ENCODE measurements at places on chromosomes 5 and 9.

- DNase-seq, result no peak
These were observed at the start of gene VCAN for GRCh38 chr5:83471405-83472212. Gene VCAN, plus strand, starts transcription at chr5:83471744. Its CDS starts 11,775 bp downstream, at chr5:83483519.

GRCh38 chr5:149397530-149397929 lies 18.4 kb upstream of the IL17B start:
- DNase-seq, result no peak

- DNase-seq, result no peak
These were observed 30.1 kb downstream of the CHD1 start for GRCh38 chr5:98898743-98899142.

- DNase-seq, result no peak
These were observed 6.3 kb upstream of the TAF11L3 start for GRCh38 chr5:17511775-17512325.

GRCh38 chr5:32475334-32476097 lies 31.0 kb upstream of the ZFR start:
- no peak for DNase-seq

GRCh38 chr5:98767581-98767980 lies 5.9 kb upstream of the RGMB start:
- no peak for DNase-seq

GRCh38 chr9:125948887-125949596 lies 201.9 kb downstream of the PBX3 start:
- DNase-seq, result no peak

GRCh38 chr5:174044466-174045254 lies 846 bp upstream of the NSG2 start:
- no peak for DNase-seq

- DNase-seq, result no peak
These were observed 41.4 kb downstream of the CDC42SE2 start for GRCh38 chr5:131305138-131305689.

DNA sequence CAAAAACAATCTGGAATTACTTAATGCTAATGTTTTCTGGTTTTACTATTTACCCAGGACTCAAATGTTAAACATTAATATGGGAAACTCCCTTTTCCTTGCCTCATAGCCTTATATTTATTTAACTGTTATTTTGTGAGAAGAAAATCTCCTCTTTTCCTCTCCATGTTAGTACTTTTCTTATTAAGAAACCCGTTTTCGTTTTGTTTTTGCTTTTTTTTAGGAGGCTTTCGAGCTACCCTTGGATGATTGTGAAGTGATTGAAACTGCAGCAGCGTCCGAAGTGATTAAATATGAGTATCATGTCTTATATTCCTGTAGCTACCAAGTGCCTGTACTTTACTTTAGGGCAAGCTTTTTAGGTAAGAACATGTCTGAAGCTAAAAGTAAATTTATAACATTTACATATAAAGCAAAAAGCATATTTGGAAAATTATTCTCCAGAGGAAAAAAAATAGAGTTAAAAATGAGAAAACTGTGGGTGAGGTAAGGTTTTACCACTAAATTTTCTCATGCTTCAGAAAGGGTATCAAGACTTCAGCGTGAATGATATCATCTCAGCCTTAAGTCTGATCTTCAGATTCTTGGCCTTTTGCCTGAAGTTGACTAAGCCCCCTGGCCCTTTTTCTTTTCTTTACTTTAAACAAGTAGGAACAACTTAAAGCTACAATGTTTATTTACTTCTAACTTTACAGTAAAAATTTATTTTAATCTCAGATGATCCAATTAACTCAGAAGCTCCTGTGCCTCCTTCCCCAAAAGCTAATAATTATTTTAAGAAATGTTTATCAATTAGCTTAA lies 113.8 kb downstream of the RPS23 start:
- no peak for DNase-seq

DNA sequence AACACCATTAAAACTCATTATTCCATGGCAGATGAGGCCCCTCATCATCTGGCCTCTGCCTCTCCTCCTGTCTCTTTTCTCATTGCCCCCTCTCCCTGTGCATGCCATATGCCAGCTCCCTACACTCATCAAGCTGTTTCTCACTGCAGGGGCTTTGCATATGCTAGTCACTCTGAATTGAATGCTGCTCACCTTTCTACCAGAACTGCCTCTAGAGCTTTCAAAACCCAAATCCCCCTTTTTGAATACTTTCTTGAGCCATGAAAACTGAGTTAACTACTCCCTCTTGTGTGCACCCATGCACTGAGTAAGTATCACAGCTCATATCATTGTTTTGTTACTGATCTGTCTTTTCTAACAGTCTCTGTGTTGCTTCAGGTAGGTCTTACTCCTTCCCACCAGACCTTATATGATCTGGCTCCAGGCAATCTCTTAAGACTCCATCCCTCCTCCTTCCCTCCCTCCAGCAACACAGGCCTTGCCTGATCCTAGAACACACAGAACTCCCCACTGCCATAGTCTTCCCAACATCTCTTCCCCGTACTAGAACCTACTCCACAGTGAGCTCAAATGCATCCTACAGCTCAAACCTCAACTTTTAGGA lies 60.5 kb downstream of the ASTN2 start:
- no peak for DNase-seq

DNA sequence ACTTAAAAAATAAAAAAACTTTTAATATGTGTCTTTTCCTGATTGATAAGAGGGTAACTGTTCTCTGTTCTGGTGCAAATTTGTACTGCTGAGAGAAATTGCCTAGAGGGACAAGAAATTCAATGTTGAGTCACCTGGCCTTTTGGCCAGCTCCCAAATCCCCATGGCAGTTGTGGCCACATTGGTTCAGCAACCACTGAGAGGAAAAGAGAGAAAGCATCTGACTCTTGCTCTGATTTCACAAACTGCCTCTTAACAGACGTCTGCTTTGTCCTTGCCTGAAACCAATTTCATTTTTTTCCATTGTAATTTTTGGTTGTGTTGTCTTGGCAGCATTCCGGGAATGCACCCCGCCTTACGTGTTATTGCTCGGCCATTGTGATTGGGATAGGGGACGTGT lies 42.4 kb downstream of the NTRK2 start:
- DNase-seq, result no peak

DNA sequence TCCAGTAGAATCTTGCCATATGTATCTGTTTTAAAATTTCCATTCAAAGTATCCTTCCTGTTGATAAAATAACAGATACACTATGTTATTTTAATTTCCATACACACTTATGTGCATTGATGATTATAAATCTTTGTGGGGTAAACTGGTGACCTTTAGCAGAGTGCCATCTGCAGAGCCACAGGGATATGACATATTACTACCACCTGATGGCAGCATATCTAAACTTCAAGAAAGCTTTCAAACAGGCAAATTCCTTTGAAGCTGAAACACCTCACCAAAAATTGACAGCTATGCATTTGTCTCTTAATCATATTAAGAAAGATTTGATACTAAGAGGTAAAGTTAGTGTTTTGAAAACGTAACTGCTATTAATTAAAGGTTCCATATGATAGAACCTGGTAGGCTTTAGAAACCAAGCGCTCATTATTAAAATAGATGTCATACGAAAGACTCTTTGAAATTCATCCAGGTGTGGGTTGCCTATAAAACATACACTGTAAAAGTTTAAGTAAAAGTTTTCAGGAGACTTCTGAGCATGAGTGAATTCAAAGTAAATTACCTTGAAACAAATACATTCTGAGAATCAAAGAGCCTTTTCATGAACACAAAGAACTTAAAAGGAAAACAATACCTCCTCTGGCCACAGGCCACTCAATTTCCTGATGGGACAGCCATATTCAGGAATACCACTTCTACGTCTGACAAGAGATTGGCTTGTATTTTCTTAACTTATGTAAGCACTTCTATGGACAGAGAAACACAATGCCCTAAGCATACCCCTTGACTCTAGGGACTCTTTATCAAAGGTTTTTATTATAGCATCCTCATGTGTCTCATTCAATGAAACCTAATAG lies 93.3 kb downstream of the KIAA0825 start:
- peak; percentile 11 for DNase-seq

DNA sequence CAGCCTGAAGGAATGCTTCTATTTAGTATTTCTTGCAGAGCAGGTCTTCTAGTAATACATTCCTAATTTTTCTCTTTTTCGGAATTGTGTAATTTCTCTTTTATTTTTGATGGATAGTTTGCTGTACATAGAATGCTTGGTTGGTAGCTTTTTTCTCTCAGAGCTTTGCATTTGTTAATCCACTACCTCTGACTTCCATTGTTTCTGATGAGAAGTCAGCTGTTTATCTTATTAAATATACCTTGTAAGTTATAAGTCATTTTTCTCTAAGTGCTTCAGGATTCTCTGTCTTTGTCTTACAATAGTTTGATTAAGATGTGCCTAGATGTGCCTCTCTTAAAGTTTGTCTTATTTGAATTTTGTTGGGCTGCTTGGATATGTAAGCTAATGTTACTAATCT lies 101.9 kb downstream of the HTR1A start:
- DNase-seq, result no peak

GRCh38 chr9:11328326-11328725 lies 715.5 kb upstream of the PTPRD start:
- DNase-seq, result no peak

DNA sequence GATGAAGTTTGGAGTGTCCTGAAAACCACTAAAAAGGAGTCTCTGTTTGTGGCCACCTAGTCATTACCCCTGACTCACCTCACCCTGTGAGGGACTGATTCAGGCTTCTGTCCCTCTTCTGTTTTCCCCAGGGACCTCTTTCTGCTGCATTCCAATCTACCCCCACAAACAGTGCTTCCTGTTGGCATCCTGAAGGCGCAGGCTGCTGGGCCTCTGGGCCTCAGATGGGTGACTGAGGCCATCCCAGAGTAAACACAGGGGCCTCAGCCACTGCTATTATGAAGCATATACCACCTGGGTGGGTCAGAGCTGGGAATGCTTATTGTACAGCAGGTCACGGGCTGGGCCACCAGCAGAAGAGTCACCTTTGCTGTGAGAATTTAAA lies 20.0 kb downstream of the MORN5 start:
- DNase-seq, result no peak

- no peak for DNase-seq
These were observed 35.7 kb upstream of the SLC36A2 start for GRCh38 chr5:151383011-151383410.

- no peak for DNase-seq
These were observed 588.0 kb downstream of the PRELID2 start for GRCh38 chr5:145246961-145247744.

DNA sequence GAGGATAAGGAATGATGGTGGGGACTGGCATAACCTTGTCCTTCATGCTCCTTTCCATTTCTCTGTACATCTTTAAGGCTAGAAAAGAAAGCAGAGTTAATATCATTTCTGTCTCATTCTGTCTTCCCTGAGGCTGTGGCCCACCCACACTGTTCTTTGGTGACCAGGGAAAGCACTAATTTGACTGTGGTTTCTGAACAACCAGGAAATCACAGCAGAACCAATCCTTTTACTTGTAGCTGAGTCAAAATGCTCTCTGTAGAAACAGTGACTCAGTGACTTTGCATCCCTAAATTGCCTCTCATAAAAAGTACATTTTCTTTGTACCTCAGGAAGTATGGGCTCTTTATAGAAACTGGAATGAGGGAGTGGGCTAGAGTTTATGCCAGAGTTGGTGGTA lies 28.1 kb downstream of the IL33 start:
- DNase-seq, result no peak

GRCh38 chr5:40932766-40933165 lies 23.5 kb downstream of the C7 start:
- no peak for DNase-seq

DNA sequence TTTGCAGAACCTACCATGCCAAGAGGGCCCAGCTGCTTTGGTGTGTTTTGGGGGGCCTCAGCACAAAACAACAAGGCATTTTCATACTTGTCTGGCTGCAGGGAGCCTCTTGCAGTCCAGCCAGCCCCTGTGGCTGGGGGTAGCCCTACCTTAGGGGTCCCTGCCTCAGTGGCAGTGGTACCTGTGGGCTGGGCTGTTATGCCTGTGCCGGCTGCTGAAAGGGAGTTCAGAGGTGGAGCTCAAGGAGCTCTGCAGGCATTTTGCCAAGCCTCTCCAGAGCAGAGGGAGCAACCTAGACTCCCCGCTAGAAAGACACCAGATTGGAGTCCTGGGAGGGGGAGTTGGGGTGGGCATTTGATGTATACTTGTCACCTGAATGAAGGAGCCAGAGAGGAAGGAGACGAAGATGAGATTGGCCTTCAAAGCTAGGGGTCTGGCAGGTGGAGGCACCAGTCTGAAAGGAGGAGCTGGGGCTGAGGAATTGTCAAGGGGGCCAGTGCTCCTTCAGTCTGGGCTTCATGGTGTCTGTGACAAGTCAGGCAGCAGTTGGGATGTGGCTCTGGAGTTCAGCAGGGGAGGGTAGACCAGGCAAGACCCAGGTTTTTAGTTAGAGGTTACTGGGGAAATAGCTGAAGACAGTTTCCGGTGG lies 1.5 kb downstream of the SHROOM1 start:
- no peak for DNase-seq
